Thyroid gland (tissue), 4 donors: ENCODE measurements at places on chromosomes 3 and 15. TPM values are rescaled to one million over a fixed set of nuclear protein-coding genes. Genes with fewer than 3 reads are reported as not detected.

Gene C3orf70
- 1.6 TPM for total RNA-seq

Gene C2CD4A
- total RNA-seq, result 0.22 TPM

Gene SH2D7
- not detected for total RNA-seq

Gene VIPR1
- 6.3 TPM for total RNA-seq

Gene ISLR2
- not detected for total RNA-seq

Gene THBS1
- total RNA-seq, result 155 TPM

Gene TM4SF4
- not detected for total RNA-seq

Gene SNURF
- total RNA-seq, result 65.2 TPM

Gene CSK
- total RNA-seq, result 18.9 TPM

Gene TRANK1
- total RNA-seq, result 11.7 TPM

Gene ATP13A5
- total RNA-seq, result 3.0 TPM

Gene IFT57
- 80.1 TPM for total RNA-seq

Gene ESYT3
- total RNA-seq, result 25.1 TPM

Gene PPP2R3A
- 15.3 TPM for total RNA-seq

Gene PPCDC
- total RNA-seq, result 3.5 TPM

Gene ZNF80
- not detected for total RNA-seq

Gene ALDH1A3
- total RNA-seq, result 9.8 TPM

Gene RETNLB
- not detected for total RNA-seq

Gene CPNE4
- not detected for total RNA-seq

Gene AMOTL2
- 133 TPM for total RNA-seq

Gene PPP1R14D
- not detected for total RNA-seq

Gene FBXL2
- total RNA-seq, result 51.2 TPM

Gene GOLGA6D
- not detected for total RNA-seq

Gene NANOGP8
- 3.2 TPM for total RNA-seq

Gene TRH
- not detected for total RNA-seq

Gene LIPH
- 0.13 TPM for total RNA-seq

Gene CLEC3B
- total RNA-seq, result 34.1 TPM

Gene PDZRN3
- total RNA-seq, result 4.4 TPM

Gene GOLGA8S
- total RNA-seq, result 2.7 TPM

Gene IQGAP1
- total RNA-seq, result 232 TPM
